Fibroblast of skin of right biceps (primary cell): ENCODE measurements at places on chromosomes 5 and 9.

- peak; percentile 15 for DNase-seq
Measured at GRCh38 chr9:86902991-86903733, 44.1 kb downstream of the GAS1 start.

DNA sequence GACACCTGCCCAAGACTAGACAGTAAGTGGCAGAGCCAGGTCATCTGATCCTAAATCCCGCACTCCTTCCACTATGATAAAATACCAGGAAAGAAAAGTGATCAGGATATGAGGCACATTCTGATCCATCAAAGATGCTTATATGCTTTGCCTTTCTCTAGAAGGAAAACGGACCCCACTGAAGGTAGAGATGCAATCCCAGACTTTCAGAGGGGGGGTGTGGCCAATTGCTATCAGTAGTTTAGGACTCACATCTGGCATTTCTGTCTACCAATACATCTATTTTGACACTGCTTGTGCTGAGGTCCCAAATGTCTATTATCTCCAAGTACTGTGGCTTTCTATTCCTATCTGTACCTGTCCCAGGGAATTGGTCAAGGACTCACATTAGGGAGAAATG is 1.7 kb downstream of the TRIM52 start:
- DNase-seq = no peak

GRCh38 chr9:129981180-129981907 is 61.6 kb downstream of the FNBP1 start:
- no peak for DNase-seq

- peak; percentile 58 for DNase-seq
Measured at GRCh38 chr5:32076699-32077695, 97.1 kb downstream of the GOLPH3 start.

- DNase-seq = no peak
Measured at GRCh38 chr9:121133104-121133816, 58.5 kb downstream of the CNTRL start.

GRCh38 chr5:6256901-6257300 is 121.4 kb downstream of the MED10 start:
- no peak for DNase-seq

DNA sequence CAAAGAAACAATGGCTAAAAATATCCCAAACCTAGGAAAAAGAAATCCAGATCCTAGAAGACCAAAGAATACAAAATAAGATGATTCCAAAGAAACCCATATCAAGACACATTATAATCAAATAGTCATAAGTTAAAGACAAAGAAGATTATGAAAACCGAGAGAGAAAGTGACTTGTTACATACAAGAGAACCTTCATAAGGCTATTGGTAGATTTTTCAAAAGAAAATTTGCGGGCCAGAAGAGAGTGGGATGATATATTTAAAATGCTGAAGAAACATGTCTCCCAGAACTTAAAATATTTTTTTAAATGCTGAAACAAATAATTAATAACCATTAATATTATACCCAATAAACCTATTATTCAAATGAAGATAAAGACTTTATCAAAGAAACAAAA is 687.3 kb downstream of the TLE4 start:
- DNase-seq = no peak

GRCh38 chr9:112869917-112870316 is 20.8 kb downstream of the SLC46A2 start:
- DNase-seq = no peak

DNA sequence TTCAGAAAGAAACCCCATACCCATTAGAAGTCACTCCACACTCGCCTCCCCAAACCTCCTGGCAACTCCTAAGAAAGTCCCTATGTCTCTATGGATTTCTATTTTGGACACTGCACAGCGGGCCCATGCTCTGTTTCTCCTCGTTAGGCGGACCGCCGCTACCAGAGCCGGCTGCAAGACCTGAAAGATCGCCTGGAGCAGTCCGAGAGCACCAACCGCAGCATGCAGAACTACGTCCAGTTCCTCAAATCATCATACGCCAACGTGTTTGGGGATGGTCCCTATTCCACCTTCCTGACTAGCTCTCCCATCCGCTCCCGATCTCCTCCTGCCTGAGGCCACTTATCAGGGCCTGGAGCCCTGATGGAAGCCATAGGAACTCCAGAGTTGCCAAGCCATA is 4.6 kb upstream of the GLE1 start:
- DNase-seq = no peak

DNA sequence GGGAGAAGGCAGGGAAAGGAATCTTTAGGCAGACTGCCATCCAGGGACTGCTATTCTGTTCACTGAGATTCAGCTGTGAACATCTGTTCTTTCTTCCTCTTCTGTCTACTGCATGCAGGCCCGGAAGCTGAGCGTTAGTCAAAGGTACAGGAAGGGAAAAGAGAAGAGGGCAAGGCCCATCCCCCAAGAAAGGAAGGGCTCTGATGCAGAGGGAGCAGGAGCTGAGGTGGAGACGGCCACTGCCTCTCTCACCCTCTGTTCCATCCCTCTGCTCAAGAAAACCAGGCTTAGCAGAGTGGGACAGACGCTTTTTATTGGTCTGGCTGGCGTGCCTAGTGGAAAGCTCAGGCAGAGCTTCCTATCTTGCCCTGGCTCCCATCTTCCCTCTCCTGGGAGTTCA is 57.6 kb downstream of the PFDN1 start:
- peak; percentile 53 for DNase-seq
